NCI-H1417 treated with DMSO at 0.1 percent for 48 hours (cell line): ENCODE measurements at places on chromosomes 11 and 22.

DNA sequence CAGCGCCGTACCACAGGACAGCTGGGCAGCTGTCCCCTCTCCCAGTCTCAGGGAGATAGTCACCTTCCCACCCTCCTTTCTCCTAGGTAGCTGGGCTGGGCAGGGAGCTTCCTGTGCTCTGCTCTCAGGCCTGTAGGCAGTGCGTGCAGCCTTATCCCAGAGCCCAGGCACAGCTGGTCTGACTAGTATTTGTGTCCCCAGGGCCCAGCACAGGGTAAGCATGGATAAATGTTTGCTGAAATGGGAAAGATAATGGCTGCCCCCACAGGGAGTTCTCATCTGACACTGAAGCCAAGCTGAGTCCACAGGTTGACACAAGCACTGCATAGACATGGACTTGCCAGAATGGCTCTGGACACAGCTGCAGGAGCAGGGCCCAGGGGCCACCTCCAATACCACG, 9.8 kb downstream of the SLC15A3 start:
- DNase-seq = no peak

DNA sequence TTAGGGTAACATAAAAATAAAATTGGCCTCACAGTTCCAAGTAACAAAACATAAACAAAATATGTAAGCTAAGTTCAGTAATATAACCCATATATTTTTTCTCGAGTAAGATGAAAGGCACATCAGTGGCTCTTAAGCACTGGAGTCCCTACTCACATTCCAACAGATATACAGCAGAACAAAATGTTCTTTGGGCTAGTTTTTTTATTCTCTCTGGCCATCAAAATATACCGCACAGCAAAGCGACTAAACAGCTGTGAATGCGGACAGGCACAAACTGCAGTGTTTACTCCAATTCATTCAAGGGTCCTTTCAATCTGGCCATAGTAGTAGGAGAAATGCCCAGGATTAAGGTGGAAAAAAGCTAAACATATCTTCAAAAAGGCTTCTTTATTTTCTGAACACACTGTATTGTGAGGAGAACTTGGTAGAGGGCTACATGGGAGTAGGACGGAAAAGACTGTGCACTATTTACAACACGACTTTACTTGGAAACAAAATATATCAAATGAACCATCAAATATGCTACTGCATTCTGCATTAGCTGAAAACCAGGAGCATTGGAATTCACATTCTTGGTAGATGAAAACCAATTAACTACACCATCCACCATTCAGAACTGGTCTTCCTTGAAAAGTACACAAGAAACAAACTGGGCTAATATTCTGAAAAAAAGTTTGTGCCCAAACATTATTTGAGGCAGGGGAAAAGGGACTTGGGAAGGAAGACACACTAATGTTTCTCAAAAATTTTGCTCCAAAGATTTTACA, 4.4 kb downstream of the CDON start:
- no peak for DNase-seq

- DNase-seq = no peak
These were observed 659.4 kb downstream of the METTL15 start for GRCh38 chr11:28767574-28767973.

DNA sequence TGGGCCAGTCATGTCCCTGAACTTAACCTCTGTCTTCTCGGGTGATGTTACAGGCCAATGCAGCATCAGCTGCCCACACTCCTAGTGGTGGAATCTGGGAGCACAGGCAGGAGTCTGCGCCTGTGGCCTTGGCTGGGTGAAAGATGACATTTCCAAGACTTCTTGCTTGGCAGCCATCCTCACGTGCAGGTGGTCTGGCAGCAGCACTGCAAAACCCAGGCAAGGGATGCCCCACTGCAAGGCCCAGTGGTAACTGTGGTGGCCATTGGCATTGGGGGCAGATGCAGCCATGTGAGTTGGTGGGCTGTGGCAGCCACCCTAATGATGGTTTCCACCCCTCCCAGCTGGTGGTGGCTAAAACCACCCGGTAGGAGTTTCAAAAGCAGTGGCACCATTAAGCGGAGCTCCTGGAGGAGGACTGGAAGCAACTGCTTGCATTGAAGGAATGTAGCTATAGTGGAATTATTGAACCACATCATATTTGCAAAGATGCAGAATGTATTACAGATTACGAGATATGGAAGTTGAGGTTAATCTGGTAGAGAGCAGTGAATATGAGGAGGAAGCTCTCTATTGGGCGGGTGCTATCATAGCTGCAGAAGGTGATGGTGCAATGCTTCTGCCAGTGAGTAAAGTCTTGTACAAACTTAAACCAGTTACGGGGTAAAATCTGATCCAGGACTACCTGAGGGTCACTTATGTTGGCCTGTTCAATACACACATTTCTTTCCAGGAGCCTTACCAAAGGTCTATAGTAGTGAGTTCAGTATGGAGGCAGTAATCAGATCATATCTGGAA, 120.7 kb upstream of the TOP3B start:
- DNase-seq = no peak

DNA sequence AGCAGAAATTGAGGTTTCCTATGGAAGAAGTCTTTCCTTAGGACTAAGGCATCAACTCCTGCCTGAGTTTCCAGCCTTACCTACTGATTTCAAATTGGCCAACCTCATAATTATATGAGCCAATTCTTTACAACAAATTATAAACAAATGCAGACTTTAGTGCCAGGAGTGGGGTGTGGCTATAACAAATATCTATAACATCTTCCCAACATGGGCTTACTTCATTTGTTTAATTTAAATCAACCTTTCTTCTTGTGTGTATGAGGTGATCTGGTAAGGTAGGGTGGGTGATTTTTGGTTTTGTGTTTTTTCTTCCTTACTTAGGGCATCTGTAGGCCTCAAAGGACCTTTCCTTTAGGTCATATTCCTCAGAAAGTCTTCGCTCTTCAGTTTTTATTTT, 354.9 kb downstream of the SHANK2 start:
- DNase-seq = no peak

GRCh38 chr11:124900464-124900863, 2.8 kb upstream of the ROBO4 start:
- no peak for DNase-seq

DNA sequence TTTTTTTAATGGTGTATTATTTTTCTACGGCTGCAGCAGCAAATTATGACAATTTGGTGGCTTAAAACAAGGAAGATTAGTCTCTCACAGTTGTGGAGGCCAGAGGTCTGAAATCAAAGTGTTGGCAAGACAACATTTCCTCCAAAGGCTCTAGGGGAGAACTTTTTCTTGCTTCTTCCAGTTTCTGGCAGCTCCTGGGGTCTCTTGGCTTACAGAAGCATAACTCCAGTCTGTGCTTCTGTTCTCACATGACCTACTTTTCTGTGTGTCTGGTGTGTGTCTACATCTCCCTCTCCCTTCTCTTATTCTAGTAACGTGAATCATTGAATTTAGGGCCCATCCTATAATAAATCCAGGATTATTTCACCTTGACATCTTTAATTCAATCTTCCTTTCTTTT, 551.9 kb upstream of the LUZP2 start:
- DNase-seq = no peak

GRCh38 chr11:57323167-57323854, 1.4 kb downstream of the TNKS1BP1 start:
- DNase-seq = no peak

DNA sequence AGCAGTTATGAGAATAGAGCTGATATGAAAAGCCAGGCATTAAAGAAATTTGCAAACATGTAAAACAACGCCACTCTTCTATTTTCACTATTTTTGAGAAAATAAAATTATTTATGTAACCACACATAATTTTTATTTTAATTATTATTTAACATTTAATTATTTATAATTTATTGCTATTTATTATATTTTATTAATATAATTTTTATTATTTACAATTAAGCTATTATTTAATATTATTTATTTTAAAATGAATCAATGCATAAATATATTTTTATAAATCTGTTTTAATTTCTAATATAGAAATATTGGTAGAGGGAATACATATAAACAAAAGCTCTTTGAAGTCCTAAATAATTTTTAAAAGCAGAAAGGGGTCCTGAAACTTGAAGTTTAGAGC, 36.7 kb downstream of the KIF18A start:
- DNase-seq = no peak

DNA sequence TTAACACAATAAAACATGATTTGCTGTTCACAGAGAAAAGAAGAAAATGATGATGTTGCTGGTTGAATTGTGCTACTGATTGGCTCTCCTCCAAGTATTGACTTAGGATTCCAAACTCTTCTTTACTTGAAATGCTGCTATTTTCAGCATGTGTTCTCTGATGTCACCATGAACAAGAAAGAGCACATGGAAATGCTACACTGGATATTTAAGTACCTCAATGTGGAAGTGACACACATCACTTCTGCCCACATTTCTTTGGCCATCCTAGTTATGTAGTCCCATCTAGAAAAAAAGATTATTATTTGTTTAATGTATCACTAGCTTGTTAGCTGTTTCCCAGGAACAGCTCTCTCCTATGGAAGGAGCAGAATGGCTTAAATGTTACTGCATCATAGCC, 27.2 kb downstream of the OR52B2 start:
- no peak for DNase-seq

DNA sequence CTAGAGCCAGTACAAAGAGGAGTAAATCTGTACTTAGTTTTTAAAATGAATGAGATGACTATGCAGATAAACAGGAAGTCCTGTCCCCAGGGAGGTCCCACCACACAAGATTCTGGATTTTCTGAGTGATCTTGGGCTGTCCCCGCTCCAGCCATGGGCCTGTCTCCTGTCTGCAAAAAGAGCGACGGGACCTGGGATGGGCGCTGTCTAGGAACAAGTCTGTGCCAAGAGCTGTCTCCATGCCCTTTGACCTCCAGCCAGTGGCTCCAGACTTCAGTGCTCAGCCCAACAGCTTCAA, 6.0 kb downstream of the CSNK1E start:
- DNase-seq = no peak

- no peak for DNase-seq
These were observed at the start of gene BARX2 for GRCh38 chr11:129375751-129376657. Gene BARX2, plus strand, starts transcription at chr11:129375848. Its CDS starts 188 bp downstream, at chr11:129376036.

GRCh38 chr11:62125316-62125715, 1.5 kb downstream of the INCENP start:
- no peak for DNase-seq

DNA sequence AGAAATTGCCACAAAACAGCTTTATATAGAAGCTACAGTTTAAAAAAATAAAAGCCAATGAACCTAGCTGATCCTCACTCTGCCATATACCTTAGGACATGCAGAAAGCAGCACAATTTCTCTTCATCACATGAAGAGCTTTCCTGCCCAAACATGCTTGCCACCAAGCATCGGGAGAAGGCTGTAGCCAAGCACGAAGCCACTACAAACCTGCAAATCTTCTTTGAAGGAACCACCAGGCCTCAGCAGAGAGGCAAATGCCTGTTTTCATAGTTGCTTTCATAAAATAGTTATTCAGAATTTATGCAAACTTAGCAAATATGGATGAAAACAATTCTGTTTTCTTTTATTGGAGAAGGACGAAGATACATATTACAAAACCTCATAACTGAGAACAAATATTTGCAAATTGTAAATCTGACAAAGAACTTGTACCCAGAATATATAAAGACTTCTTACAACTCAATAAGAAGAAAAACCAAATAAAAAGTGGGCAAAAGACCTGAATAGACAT, 100.3 kb downstream of the RBFOX2 start:
- no peak for DNase-seq

DNA sequence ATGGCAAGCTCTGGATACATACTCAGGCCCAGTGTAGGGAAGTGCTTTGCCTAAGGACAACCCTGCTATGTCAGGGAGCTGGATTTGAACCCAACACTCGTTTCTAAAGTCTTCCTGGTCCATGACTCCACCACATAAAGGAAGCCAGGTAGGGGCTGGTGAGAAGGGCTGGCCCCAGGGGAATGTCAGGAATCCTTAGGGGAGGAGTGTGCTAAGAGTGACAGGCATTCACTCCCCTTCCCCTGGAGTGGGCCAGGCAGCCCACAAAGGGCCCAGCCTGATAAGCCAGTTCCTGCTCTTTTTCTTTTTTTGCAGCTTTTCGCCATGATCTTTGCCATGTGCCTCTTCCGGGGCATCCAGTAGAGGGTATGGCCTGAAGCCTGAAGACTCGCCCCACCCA, 21.9 kb downstream of the TP53I11 start:
- DNase-seq = no peak

GRCh38 chr11:32188785-32189184, 97.9 kb downstream of the RCN1 start:
- no peak for DNase-seq

DNA sequence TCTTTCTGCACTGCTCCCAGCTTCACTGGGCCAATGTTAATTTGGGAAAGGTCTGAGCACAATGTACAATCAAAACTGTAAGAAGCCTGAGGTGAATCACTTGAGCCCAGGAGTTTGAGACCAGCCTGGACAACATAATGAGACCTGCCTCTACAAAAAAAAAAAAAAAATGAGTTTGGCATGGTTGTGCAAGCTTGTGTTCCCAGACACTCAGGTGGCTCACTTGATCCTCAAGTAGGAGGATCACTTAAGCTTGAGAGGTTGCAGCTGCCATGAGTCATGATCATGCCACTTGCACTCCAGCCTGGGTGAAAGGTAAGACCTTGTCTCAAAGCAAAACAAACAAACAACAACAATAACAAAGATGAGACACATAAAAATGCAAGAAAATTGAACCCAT, 38.6 kb upstream of the SC5D start:
- DNase-seq = no peak

DNA sequence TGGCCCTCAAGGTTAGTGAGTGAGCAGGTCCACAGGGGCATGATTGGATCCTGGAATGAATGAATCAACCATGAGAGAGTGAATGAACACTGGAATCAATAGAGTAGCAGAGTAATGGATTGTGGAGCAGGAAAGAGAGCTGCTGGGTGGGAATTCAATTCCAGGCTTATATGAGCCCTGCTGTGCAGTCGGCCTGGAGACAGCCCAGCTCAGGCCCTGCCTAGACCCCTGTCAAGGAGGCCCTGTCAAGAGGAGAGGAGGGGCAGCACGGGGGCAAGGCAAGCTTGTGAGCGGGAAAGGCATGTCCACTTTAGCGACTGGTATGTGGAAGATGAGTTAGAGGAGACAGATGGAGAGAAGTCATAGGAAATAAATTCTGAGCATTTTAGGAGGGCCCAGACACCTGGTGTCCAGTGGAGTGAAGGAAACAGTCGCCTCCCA, 1.3 kb upstream of the FOLR1 start:
- DNase-seq = no peak
